Activated naive CD8-positive, alpha-beta T cell treated with anti-CD3 and anti-CD28 coated beads, Interleukin-2, amount 10 ng/mL, durations not matched to agents 7 days and 5 days (primary cell): ENCODE measurements at places on chromosomes 3 and 15. TPM values are rescaled to one million over a fixed set of nuclear protein-coding genes. Genes with fewer than 3 reads are reported as not detected.

DNA sequence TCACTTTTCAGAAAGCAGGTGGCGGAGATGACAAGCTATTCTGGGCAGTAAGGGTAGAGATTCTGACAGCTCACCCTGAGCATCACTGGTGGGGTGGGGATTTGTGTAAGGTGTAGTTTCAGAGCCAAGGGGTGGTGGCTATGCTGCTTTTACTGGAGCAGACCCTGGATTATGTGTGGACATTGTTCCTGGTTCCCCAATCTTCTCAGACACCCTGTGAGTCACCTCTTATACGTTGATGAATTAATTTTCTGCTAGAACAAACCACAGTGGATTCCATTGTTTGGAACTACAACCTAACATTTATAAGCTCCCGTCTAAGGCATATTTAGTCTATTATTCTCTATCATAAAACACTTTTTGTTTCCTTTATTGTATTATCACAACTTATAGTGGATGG is 169.5 kb upstream of the COL8A1 start:
- no peak overlapping the region for H3K27ac ChIP-seq
- H3K36me3 ChIP-seq = no peaks in the 10 kb centered on the region
- no peaks in the 10 kb centered on the region for H3K4me1 ChIP-seq
- no peak overlapping the region for H3K4me3 ChIP-seq

DNA sequence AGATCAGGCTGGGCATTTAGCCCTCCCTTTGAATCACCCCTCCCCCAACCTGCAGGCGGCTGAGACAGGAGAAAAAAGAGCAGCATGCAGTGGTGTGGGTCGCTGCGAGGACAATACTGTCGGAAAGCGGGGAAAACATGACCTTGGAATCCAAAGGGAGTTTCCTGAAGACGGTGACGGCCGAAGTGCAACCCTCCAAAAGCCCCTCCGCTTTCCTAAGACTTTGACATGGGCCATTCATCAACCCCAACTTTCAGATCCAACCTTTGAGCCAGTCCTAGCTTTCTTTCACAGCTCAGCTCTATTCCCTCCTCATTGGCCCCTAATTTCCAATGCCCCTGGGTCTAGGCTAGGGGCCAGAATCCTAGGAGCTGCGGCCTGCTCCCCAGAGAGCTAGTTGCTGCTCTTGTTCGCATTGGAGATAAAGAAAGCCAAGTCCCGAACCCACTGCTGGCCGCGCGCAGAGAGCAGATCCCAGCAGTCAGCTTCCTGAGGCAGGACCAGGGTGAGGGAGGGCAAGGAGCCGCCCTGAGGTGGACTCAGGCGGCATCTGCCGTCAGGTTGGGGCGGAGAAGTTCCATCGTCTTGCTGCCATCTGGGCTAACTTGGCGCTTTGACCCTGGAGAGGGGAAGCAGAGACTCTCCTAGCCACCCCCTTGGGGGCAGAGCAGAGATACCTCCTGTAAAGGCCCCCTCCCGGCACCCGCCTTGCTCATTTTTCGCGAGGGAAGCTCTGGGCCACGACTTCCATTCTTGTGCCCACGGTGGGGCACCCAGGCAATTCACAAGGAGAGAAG is 914 bp downstream of the ZIC4 start:
- H3K4me1 ChIP-seq = peaks cover 7% of the 10 kb centered on the region
- no peak overlapping the region for H3K27ac ChIP-seq
- H3K27me3 ChIP-seq = peaks cover 48% of the 10 kb centered on the region
- DNase-seq = no peak

- H3K4me1 ChIP-seq = no peaks in the 10 kb centered on the region
- H3K36me3 ChIP-seq = no peaks in the 10 kb centered on the region
- H3K27ac ChIP-seq = no peak overlapping the region
- DNase-seq = no peak
- H3K27me3 ChIP-seq = peaks cover 13% of the 10 kb centered on the region
Measured at GRCh38 chr3:171018156-171018935, 8.2 kb downstream of the SLC2A2 start.

GRCh38 chr3:142232340-142232739 is 7.0 kb upstream of the GK5 start:
- no peak for DNase-seq
- no peaks in the 10 kb centered on the region for H3K36me3 ChIP-seq
- no peaks in the 10 kb centered on the region for H3K4me1 ChIP-seq
- no peak overlapping the region for H3K4me3 ChIP-seq
- H3K27ac ChIP-seq = no peak overlapping the region
- no peaks in the 10 kb centered on the region for H3K27me3 ChIP-seq

- no peak overlapping the region for H3K4me3 ChIP-seq
- H3K27me3 ChIP-seq = peaks cover 1% of the 10 kb centered on the region
- DNase-seq = no peak
- peaks cover 2% of the 10 kb centered on the region for H3K4me1 ChIP-seq
Measured at GRCh38 chr3:19190602-19191001, 42.3 kb downstream of the KCNH8 start.

DNA sequence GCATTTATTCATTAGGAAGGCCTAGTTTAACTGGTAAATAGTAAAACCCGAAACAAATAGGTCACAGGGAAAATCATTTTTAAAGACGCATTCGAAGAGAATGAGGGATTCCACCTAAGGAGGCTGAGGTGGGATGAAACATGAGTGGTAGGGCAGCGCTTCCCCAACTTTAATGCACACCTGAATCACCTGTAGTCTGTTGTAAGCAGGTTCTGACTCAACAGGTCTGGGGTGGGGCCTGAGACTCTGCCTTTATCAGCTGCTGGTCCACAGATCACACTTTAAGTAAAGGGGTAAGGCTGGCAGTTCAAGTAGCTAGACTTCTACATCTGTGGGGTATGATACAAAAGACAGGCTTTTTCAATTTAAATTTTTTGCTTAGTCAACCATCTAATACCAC is 223.5 kb upstream of the UBE2E2 start:
- no peak overlapping the region for H3K27ac ChIP-seq
- H3K4me3 ChIP-seq = no peak overlapping the region
- no peak for DNase-seq

- no peak overlapping the region for H3K4me3 ChIP-seq
- no peaks in the 10 kb centered on the region for H3K4me1 ChIP-seq
- no peak for DNase-seq
Measured at GRCh38 chr3:156174229-156174847, 54.0 kb downstream of the KCNAB1 start.

- H3K4me1 ChIP-seq = no peaks in the 10 kb centered on the region
- H3K27ac ChIP-seq = no peak overlapping the region
- no peak overlapping the region for H3K4me3 ChIP-seq
- DNase-seq = no peak
- no peaks in the 10 kb centered on the region for H3K36me3 ChIP-seq
Measured at GRCh38 chr3:53147151-53147902, 13.7 kb upstream of the PRKCD start.

DNA sequence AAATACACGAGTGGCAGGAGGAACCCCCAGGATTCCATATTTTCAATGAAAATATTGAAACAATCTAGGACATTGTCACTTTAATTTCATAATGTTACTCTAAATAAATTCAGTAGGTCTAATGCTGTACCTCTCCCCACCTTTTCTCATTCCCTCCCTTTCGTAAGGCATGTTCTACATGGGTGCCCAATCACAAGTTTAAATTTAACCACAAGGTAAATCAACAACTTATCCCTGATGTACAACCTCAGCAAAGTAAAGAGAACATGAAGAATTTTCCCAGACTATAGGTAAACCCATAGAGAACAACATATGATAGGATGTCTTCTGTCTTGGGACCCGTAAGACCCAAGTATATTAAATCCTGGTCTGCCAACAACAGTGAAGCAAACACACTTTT is 53.2 kb upstream of the MITF start:
- H3K27ac ChIP-seq = no peak overlapping the region
- no peaks in the 10 kb centered on the region for H3K4me1 ChIP-seq
- no peaks in the 10 kb centered on the region for H3K27me3 ChIP-seq
- no peaks in the 10 kb centered on the region for H3K36me3 ChIP-seq
- H3K4me3 ChIP-seq = no peak overlapping the region

- no peak overlapping the region for H3K4me3 ChIP-seq
- no peak for DNase-seq
- no peaks in the 10 kb centered on the region for H3K36me3 ChIP-seq
- H3K27me3 ChIP-seq = no peaks in the 10 kb centered on the region
Measured at GRCh38 chr3:154956815-154957214, 123.3 kb upstream of the MME start.

- no peaks in the 10 kb centered on the region for H3K36me3 ChIP-seq
- no peak overlapping the region for H3K4me3 ChIP-seq
Measured at GRCh38 chr3:59271971-59272370, 222.1 kb upstream of the CFAP20DC start.

GRCh38 chr3:170448584-170448983 is 29.9 kb downstream of the CLDN11 start:
- H3K27me3 ChIP-seq = peaks cover 7% of the 10 kb centered on the region
- H3K27ac ChIP-seq = no peak overlapping the region
- DNase-seq = no peak
- H3K36me3 ChIP-seq = no peaks in the 10 kb centered on the region
- no peak overlapping the region for H3K4me3 ChIP-seq

GRCh38 chr3:43867436-43868072 is 176.8 kb downstream of the ABHD5 start:
- DNase-seq = no peak
- H3K27ac ChIP-seq = no peak overlapping the region
- peaks cover 26% of the 10 kb centered on the region for H3K27me3 ChIP-seq
- H3K36me3 ChIP-seq = no peaks in the 10 kb centered on the region

Gene ADPRH
- total RNA-seq = 5.9 TPM

Gene RHO
- not detected for total RNA-seq

Gene AGTR1
- not detected for total RNA-seq

Gene PSMD6
- 70.1 TPM for total RNA-seq

Gene CPNE9
- total RNA-seq = not detected

Gene FAM174B
- total RNA-seq = 1.4 TPM

Gene AP3B2
- 0.17 TPM for total RNA-seq

Gene SERP1
- 89.8 TPM for total RNA-seq
